ENCODE measurements at places on chromosomes 2 and 18. TPM values are rescaled to one million over a fixed set of nuclear protein-coding genes. Genes with fewer than 3 reads are reported as not detected.

AKAIN1 gene
- not detected for total RNA-seq

DPP4 gene
- 81.0 TPM for total RNA-seq

SGPP2 gene
- not detected for total RNA-seq

ZNF516 gene
- total RNA-seq = 14.4 TPM

TCF23 gene
- under 0.01 TPM for total RNA-seq

MARCO gene
- not detected for total RNA-seq

APLF gene
- 11.4 TPM for total RNA-seq

SERPINB5 gene
- total RNA-seq = not detected

UGT1A10 gene
- not detected for total RNA-seq

GALNT13 gene
- total RNA-seq = 0.13 TPM

SLC14A1 gene
- total RNA-seq = 5.0 TPM

CEBPZ gene
- 50.6 TPM for total RNA-seq

B3GNT2 gene
- 15.4 TPM for total RNA-seq

CD226 gene
- 0.32 TPM for total RNA-seq

FBXO48 gene
- 1.3 TPM for total RNA-seq

CEP192 gene
- total RNA-seq = 31.1 TPM

STARD7 gene
- total RNA-seq = 134 TPM

EFHD1 gene
- total RNA-seq = 1.3 TPM

PAX8 gene
- 0.86 TPM for total RNA-seq

EVA1A gene
- total RNA-seq = 19.1 TPM

MGAT4A gene
- 1.2 TPM for total RNA-seq

MAB21L4 gene
- not detected for total RNA-seq
